ENCODE measurements at places on chromosomes 5 and 9.

- no peak for DNase-seq
These were observed 60.3 kb upstream of the PARP8 start for GRCh38 chr5:50606179-50606578.

DNA sequence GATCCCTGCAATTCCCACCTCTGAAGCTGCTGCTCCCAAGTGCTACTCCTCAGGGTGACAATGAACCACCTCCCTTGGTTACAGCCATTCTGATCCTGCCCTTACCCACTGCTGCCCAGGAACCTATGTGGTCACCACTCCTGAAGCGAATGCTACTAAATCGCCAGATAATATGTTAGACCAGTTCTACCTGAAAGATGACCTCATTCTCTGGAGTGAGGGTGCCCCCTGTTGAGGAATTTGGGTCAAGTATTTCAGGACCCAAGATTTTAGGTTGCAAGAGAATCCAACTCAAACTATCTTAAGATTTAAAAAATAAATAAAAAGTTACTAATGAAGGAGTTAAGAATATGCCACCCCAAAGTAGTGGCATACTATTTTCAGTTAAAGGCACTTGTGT is 5.8 kb upstream of the SNAPC3 start:
- DNase-seq, result peak; percentile 3

DNA sequence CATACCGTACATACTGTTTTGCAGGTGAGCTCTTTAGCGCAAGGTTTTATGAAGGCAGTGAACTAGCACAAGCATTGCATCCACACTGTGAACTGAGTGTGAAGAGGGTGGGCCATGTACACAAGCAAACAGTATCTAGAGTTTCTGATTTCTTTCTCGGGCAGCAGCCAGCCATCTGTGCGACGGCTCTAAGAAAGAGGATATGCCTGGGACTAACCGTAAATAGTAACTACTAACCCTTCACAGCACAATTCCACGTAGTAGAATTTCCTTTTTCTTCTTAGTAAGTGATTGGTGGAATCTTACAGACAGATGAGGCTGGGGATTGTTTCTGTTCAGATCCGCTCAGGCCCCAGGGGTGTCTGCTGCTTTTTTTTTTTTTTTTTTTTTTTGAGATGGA is 89.0 kb downstream of the DRD1 start:
- DNase-seq, result no peak

DNA sequence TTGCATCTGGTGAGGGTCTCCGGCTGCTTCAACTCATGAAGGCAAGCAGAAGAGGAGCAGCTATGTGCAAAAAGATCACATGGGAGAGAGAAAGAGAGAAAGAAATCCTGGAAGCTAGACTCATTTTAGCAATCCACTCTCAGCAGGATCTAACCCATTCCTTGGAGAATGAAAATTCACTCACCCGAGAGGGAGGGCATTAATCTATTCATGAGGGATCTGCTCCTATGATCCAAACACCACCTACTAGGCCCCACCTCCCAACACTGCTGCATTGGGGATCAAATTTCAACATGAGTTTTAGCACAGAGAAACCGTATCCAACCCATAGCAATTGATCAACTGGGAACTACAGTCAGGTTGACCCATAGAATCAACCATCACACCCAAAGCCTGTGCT is 98.1 kb upstream of the SV2C start:
- no peak for DNase-seq

- no peak for DNase-seq
These were observed 373.3 kb upstream of the FAM174A start for GRCh38 chr5:100161868-100162267.

GRCh38 chr5:129018837-129019236 is 53.5 kb downstream of the SLC27A6 start:
- no peak for DNase-seq

GRCh38 chr5:139262059-139262741 is 31.3 kb upstream of the MATR3 start:
- no peak for DNase-seq

DNA sequence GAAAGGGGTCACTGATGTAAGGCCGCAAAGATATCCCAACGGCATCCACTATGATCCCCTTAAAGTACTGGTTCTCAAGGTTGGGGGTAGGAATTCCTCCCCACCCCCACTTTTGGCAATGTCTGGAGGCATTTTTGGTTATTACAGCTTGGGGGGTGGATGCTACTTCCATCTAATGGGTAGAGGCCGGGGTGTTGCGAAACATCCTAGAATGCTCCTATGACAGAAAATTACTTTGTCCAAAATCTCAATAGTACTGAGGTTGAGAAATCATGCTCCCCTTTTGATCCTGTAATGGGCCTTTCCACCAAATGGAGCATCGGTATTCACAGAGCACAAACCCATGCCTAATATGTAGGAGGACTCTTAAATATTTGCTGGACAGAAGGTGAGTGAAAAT is 20.8 kb upstream of the TCERG1 start:
- no peak for DNase-seq

- no peak for DNase-seq
These were observed 640.0 kb upstream of the ARRDC3 start for GRCh38 chr5:92023141-92023471.

GRCh38 chr5:160742446-160742845 is 109.6 kb downstream of the ATP10B start:
- DNase-seq, result no peak

- DNase-seq, result no peak
These were observed 80.1 kb upstream of the CACNA1B start for GRCh38 chr9:137797206-137798120.

DNA sequence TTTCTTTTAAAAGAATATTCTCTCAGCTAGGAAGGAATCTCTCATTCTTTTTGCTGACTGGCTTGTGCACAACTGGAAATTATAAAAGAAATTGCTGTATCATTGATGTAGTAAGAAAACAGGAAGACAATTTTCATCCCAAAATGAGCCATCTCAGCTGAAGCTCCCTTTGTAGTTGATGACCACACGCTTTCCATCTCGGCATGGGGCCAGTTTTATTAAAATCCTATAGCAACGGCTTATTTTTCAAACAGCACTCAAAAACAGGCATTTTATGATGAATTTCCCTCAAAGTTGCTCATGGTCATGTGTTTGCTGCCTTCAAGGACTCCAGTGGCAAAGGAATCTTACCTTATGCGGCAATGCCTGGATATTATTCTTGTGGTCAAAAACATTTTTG is 62.4 kb upstream of the GLIS3 start:
- DNase-seq, result no peak

- no peak for DNase-seq
These were observed 135.9 kb upstream of the WWC1 start for GRCh38 chr5:168155585-168155984.

GRCh38 chr5:83488821-83489220 is 17.3 kb downstream of the VCAN start:
- DNase-seq, result no peak

DNA sequence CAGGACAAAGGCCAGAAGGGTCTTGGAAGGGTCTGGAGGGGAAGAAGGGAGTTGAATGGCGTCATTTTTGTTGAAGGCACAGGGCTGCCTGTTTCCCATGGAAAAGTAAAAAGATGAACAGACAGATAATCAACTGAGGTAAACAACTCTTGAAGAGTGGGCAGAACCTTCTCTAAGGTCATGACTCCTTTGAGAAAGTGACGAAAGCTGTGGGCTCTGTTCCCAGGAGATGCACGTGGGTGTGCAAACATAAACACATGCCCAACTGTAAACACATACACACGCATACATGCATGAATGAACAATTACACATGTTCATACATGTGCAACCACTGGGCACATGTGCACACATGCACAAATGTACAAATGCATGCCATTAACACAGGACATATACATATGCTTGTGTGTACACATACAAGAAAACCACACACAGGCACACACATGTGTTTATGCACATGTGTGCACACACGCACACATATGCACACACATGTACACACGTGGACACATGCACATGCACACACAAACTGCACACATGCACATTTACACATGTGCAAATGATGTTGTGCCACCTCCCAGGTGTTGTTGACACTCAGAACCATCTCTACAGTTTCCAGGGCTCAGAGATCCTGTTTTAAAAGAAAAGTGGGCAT is 143.3 kb downstream of the GADD45G start:
- no peak for DNase-seq

- no peak for DNase-seq
These were observed 19.5 kb downstream of the ACTL7B start for GRCh38 chr9:108836319-108836718.

DNA sequence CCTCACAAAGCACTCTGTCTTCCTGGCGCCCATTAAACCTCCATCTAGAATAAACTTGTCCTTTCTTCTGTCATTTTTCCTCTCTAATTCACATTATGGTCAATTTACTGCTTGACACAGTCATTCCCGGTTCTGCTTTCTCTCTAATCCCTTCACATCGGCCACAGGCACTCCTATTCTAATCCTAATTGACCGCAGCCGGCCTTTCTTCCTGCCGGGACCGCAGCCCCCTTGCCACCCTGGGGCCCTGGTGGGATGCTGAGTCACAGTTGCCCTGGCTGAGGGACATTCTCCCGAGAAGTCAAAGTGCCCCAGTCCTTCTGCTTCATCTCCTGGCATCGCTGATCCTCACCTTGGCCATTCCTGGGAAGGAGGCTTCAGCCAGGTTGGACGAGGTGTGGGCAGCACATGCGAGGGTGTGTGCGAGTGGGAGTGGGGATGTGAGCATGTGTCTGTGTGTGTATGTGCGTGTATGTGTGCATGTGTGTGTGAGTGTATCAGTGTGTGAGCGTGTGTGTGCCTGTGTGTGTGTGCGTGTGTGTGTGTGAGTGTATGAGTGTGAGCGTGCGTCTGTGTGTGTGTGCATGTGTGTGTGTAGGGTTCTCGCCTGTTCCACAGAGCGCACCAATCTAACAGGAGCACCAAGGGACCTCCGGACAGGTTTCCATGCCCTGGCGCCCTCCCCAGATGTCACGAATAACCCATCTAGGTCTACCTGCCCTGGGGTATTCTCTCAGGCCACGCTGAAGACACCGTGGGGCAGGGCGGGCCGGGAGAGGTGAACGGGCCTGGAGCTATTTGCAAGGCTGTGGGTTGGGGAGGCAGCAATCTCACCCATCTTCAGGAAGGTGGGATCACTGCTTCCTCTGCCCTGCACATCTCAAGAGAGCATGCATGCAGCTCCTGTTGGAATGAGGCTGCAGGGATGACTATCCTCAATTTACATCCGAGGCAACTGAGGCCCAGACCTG is 191.2 kb downstream of the PAX5 start:
- DNase-seq, result no peak

- DNase-seq, result no peak
These were observed 616 bp downstream of the VCAN start for GRCh38 chr5:83472213-83472507.
